ENCODE measurements at places on chromosomes 6 and 20.

DNA sequence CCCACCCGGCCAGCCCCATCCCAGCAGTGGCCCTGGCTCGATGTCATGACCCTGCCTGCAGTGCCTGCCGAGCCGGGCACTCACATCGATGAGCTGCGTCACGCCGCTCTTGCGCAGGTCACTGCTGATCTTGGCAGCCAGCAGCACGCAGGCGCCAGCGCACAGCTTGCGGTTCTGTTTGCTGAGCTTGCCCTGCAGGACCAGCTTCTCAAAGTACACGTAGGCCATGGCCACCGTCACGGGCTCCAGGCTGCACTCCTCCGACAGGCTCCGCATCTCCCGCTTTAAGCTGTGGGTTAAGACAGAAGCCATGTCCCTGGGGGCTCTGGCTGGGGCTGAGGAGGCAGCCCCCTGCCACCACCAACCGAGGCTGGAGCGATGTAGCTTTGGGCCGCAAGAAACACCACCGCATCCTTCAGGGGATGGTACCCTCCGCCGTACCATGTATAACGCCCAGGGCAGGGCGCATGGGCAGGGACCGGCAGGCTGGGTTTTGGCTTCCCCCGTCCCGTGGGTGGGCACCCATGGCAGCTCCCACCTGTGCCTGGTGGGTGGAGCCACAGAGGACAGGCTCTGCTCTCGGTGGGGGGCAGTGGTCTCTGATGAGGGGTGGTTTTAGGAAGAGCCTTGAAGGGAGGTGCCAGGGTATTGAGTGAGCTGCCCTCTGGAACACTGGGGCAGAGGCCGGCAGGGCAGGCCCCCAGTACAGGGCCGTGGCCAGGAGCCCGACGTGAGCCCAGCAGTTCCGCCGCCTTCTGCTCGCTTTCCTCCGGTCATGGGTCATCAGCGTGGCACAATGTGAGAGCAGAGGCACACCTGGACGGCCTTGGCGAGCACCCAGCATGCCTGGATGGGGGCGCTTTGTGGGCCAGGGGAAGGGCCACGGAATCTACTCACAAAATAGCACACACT is 4.5 kb downstream of the RPS21 start:
- DNase-seq, result no peak

DNA sequence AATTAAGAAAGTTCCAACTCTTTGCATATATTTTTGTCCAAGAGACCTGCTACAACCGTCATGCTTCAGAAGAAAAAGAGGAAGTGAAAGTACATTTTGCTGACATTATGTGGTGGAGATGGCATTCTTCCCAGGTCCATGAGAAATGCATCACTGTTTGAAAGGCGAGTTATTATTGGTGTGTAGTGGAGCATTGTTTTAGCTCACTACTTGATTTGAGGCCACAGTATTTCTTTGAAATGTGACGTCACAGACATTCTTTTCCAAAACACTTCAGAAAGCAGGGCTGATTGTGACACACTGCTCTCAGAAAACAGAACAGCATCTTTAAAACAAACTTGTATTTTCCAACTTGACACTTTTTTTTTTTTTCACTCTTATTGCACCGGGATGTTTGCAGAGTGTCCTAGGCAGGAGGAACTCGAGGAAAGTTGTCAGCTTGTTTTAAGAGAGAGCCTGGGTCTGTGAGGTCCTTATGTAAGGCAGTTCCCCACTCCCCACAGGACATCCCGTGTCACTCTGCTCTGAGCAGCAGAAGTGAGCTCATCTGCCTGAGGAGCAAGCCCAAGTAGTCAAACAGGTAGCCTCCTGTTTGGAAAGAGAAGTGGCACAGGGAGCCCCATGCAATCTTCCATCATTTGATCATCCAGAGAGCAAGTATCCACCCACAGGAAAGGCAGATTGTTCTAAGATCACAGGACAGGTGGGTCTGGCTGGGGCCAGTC is 1.1 kb downstream of the SPTLC3 start:
- DNase-seq, result peak; percentile 20

- no peak for DNase-seq
These were observed 5.3 kb downstream of the TRIM39 start for GRCh38 chr6:30331981-30332380.

- DNase-seq, result no peak
These were observed 9.2 kb upstream of the HLA-DOB start for GRCh38 chr6:32825966-32826365.

DNA sequence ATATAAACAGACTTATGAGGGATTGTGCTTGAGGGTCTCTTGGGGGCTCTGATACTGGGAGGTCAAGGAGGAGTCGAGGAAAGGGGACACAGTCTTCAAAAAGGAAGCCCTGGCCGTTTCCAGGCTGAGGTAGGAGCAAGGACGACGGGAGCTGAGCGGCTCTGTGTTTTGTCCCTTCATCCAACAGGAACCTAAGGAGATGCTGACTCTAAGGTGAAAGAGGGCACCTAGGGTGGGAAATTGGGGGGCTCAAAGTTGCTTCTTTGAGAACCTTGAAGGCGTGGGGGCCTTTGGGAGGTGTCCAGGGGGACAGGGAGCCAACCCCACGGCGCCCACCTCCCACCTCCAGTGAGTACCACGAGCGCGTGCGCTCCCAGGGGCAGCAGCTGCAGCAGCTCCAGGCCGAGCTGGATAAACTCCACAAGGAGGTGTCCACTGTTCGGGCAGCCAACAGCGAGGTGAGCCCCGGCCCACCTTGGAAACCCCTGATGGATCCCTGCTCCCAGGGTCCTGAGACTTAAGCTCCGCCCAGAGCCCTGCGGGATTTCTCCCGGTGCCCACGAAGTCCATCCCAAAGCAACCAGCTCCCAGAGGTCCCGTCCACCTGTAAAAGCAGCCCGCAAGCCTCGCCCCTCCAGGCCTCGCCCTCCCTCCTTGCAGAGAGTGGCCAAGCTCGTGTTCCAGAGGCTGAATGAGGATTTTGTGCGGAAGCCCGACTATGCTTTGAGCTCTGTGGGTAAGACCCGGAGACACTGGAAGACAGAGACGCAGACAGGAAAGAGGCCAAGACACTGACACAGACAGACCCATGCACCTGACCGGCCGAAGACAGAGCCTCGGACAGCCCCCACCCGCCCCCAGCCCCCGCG is 2.9 kb downstream of the SPAG4 start:
- peak; percentile 23 for DNase-seq

GRCh38 chr6:37134036-37134395 is 35.9 kb upstream of the PIM1 start:
- no peak for DNase-seq

DNA sequence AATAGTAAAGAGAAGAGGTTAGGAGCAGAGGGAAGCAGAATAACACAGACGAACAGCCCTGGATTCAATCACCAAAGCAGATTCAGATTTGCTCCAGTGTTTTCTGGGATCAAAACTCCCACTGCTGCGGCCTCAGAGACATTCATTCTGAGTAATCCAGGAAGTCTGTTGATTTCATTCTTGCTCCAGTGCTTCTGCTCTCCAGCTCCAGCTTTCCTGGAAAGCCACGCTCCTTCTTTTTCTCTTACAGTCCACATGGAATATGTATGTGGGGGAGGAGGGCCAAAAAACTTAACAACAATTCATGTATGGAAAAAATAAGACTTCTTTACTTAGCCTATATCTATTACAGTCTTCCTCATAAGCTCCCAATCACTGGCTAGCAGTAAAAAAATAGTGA is 26.4 kb upstream of the UST start:
- DNase-seq, result no peak

GRCh38 chr6:13184547-13184946 is 143.8 kb downstream of the TBC1D7 start:
- DNase-seq, result no peak

GRCh38 chr6:15023448-15023847 is 222.4 kb upstream of the JARID2 start:
- peak; percentile 47 for DNase-seq

- no peak for DNase-seq
These were observed 228.8 kb downstream of the TFAP2C start for GRCh38 chr20:56857950-56858349.

DNA sequence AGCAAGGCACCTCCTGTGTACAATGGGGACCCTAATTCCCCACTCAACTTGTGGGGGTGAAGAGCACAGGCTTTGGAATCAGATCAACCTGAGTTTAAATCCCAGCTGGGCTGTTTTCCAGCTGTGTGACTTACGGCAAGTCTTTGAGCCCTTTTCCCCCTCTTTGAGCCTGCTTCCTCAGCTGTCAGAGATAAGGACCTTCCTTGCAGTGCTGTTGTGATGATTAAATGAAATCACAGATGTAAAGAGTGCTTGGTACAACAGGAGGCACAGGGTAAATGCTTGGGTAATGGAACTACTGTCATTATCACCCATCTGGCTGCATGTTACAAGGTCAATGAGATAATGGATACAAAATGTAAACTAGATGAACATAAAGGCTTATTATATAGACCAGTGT is 3.2 kb downstream of the SNX21 start:
- DNase-seq, result no peak

DNA sequence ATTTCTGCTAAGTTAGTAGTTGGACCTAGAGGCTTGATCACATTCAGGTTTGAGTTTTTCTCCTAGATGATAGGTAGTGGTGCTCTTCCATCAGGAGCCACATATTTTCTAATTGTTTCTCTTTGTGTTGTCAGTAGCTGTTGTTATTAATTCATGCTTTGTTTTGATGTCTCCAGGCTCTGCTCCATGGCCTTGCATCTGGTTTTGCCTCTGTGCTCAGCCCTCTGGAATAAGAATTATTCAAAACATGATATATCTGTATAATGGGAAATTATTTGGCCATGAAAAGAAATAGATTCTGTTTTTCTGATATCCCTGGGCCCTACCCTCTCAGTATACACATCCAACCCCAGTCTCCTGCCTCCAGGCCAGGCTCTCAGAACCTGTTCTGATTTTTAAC is 184.8 kb downstream of the CDC5L start:
- DNase-seq, result no peak

DNA sequence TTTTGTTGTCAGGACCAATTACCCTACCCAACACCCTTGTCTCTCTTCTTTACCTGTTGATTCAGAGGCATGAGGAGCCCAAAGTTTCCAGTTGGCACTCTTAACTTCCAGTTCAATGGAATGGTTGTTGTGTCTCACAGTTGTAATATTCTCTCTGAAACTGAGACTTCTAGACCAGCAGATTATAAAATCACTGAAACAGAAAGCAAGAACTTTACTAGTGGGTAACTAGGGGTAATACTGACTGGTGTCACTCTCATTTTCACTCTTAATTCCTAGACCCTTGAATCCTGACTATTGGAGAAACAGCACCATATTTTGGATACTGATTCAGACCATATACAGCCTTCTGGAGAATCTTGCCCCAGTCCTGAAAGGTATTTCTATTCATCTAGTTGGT is 140.2 kb upstream of the MMS22L start:
- no peak for DNase-seq

DNA sequence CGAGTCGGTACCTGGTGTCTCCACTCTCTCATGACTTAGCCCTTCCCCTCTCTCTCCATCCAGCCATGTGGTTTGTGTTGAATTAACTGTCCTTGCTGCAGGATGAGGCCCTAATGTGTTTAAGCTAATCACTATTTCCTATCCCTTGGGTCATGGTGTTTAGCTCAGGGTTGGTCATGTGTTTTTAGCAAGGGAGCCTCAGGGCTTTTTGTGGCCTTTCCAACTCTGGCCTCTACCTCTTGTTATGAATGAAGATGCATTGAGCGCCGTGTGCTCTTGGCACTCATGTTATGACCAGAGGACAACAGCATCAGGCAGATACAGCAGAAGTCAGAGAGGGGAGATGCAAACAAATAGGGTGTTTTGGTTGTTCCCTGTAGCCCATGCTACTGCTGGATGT is 674.2 kb upstream of the FLRT3 start:
- no peak for DNase-seq

GRCh38 chr6:122657601-122658000 is 47.4 kb downstream of the PKIB start:
- no peak for DNase-seq

DNA sequence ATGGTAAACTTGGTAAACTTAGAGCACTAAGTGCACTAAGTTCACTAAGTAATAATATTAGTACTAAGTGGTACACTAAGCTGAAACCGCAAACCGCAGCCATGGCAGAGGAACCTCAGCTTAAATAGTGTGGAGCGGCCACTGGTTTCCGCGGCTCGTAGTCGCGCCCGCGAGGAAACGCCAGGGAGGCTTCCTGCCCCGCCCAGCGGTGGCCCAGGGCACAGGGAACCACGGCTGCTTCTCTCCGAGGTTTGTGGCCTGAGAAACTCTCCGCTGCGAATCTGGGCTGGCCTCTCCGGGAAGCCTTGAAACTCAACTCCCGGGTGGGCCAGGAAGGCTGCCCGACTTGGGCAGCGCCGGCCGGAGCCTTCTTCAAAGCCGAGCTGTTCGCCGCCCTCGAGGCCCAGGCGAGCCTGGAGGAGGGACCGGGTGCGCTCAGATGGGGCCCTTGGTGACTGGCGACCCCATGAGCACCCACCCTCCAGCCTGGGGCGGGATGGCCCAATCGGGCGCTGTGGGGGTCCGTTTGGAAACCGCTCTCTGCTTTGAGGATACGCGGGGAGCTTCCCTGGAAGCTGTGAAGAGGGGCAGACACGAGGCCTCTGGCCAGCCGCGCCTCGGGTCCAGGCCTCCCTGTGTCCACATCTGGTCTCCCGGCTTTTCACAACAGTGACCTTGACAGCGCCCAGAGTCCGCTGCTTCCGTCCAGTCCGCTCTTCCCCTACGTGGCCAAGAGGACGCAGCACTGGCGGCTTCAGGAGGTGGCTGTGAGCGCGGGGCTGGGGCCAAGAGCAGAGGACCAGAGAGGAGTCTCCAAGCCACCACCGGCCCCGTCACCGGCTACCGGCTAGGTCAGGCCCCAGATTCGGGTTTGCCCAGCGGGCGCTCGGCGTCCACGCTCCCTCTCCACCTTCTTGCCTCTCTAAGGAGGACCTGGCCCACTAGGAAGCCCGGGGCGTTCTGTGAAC is 25.4 kb upstream of the HLA-E start:
- peak; percentile 78 for DNase-seq

- no peak for DNase-seq
These were observed 976.8 kb downstream of the TBC1D32 start for GRCh38 chr6:120357447-120357846.

DNA sequence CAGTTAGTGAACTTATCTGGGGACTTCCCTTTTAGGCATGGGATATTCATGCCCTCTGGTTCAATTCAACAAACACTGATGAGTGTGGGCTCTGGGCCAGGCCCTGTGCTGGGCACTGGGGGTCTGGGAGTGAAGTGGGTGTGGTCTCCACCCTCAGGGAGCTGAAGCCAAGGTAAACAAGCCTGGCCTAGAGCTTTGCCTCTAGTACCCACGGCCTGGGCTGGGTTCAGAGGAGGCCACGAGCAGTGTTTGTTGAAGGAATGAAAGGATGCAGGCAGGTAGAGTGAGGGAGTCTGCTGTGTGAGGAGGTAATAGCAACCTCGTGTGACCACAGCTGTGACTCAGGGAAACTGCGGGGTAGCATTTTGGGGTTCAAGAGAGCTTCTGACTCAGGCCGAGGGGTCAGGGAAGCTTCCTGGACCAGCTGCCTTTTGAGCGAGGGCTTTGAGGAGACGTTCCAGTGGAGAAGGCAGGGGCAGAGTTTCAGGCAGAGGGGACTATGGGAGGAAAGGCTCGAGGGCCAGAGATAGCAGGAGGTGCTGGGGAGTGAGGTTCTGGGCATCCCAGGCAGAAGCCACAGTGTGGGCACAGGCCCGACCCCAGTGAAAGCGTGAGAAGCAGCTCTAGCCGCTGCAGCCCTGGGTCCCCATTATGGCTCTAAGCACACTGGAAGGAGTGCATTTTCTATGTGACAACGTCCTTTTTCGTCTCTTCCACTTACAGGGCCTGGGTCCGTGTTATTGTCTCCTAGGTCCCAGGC is 5.6 kb downstream of the MYLK2 start:
- DNase-seq, result no peak

Data from CD4-positive, alpha-beta T cell treated with Interleukin-21 for 1 hour (primary cell).